ENCODE measurements at places on chromosomes 7 and 10.

- no peak for DNase-seq
Observed at GRCh38 chr7:4960363-4960762, 1.4 kb upstream of the MMD2 start.

DNA sequence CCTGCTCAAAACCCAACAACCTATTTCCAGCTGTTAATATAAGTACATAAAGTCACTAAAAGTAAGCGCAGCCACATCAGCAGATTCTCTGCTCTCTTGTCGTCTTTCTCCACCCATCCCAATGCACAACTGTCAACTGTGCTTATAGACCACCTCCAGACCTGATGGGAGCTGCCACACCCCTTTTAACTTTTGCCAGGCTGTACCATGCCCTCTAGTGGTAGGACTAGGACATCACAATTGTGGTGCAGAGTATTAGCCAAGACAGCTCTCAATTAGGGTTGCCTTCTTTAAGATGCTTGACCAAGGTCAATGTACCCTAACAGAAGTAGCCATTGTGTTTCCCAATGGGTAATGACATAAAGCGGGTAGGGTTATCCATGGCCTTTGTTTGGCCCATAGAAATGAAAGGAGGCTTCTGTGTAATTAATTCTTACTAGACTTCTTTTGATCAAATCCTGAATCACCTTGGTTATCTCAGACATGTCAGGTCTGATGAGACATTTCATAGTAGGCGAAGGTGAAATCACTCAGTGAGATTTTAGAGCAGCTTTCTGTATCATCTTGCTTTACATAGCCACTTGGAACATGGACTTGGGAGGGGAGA is 68.1 kb downstream of the SCRN1 start:
- peak; percentile 69 for DNase-seq

DNA sequence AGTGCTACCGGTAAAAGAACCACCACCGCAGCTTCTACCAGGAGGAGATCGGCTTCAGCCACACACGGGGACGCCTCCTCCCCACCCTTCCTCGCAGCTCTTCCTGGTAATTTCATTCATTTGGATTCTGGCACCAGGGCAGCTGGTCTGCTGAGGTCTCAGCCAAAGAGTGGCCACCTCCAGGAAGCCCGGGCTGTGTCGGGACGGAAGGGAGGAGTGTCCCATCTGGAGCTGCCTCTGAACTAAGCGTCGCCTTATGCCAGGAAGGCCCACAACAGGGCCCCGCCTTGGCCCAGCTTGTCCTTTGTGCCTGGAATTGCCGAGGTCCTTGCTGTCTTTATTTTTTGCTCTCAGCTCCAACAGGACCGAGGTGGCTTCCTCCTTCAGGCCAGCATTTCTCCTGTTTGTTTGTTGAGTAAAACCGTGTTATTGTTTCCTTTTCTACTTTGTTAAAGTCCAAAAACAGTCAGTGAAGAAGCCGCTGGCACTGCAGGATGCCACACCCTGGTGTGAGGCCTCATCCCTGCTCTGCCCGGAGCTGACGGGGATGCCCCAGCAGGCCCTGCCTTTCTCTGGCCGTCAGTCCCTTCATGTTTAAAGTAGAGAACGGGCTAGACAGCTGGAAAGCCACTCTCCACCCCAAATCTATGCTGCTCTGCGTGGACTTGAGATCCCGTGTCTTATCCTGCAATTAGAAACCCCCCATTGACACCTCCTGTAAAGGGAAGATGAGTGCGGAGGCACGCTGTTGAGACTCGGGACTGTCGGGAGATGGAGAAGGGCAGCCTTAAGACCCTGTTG is 24.5 kb upstream of the TTYH3 start:
- DNase-seq = no peak

DNA sequence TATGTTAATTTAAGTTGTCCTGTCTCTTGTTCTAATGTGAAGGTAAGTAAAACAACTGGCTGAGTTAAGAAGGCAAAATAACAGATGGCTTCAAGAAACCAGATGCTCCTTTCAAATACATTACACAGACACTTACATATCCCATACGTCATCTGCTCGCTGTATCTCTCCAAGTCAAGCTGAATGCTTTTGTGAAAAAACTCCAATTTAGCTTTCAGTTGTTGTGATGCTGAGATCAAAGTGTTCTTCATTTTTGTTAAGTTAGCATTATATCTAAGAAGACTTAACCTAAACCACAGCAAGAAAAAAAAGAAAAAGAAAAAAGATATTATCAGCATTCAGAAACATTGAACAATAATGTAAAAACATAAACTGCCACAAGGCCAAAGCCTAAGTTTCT is 18.5 kb upstream of the ERLIN1 start:
- no peak for DNase-seq

GRCh38 chr10:112141292-112141691 is 42.3 kb downstream of the GPAM start:
- no peak for DNase-seq

All from activated CD4-positive, alpha-beta T cell treated with anti-CD3 and anti-CD28 coated beads, Interleukin-10, Interleukin-2, amounts not matched to agents 100 ng/mL and 50 ng/mL, durations not matched to agents 16 hours and 8 hours (primary cell).